T-helper 17 cell (primary cell): ENCODE measurements at places on chromosomes 11 and 22. TPM values are rescaled to one million over a fixed set of nuclear protein-coding genes. Genes with fewer than 3 reads are reported as not detected.

GRCh38 chr11:726278-727220 lies 20.5 kb downstream of the EPS8L2 start:
- DNase-seq = no peak

Gene EXPH5
- total RNA-seq = 0.96 TPM

Gene F2
- not detected for total RNA-seq

DNA sequence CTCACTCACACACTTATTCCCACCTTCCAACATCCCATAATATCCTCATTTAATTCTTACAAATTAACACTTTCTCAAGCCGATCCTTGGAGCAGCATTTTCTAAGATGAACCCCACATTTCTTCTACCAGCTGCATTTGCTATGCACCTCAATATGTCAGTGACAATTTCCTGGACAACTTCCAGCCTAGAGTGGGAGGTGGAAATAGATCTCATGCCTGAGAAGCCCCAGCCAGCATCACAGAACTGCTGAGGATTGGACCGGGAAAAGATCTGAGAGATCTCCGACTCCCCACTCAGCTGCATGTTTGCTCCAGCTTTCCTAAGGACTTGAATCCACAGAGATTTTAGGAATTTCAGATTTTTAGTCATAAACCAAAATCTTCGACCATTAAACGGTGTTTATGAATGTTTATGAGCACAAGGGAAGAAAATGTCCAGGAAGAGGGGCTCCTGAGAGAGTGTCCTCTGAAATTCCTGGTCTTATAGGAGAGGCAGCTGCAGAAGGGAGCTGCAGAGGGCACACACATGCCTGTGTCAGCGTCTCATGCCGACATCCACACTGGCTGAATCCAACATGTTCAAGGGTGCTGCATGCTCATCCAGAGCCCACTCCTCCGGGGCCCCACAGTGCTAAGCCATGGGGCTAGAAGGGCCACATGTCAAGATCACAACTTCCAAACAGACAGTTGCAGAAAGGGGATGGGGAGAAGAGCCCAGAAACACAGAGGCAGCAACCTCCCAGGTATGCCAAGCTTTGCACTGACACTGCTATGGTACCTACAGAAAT lies 68.6 kb downstream of the MICAL3 start:
- no peak for DNase-seq

GRCh38 chr11:75150879-75151278 lies at the start of gene SLCO2B1:
Gene SLCO2B1 (plus strand): TSS chr11:75151107. CDS start chr11:75151382, 275 bp downstream.
- no peak for DNase-seq
